IMR-90 (cell line): ENCODE measurements at places on chromosomes 3 and 15.
A peak's percentile ranks its signal among the peaks of the same experiment; 100 is the strongest.

DNA sequence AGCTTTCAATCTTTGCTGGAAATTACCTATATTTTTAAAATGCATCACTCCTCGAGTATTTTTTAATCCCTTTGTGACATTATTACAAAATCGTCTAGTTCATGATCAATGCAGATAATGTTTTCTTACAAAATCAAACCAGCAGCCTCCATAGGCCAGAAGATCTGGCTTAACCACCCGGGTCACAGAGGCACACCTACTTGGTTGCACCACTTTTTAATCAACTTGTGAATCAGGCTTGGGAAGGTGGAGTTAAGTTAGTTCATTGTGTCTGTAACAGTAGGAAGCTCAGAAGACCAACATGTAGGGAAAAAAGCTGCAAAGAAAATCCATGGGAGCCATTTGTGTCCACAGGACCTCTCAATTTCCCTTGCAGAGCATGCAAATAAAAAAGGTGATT is 148.0 kb downstream of the TP63 start:
- no peaks in the 10 kb centered on the region for H3K36me3 ChIP-seq
- H3K27ac ChIP-seq: no peak overlapping the region
- H3K4me3 ChIP-seq: no peak overlapping the region
- no peaks in the 10 kb centered on the region for H3K4me1 ChIP-seq
- no peak for DNase-seq

DNA sequence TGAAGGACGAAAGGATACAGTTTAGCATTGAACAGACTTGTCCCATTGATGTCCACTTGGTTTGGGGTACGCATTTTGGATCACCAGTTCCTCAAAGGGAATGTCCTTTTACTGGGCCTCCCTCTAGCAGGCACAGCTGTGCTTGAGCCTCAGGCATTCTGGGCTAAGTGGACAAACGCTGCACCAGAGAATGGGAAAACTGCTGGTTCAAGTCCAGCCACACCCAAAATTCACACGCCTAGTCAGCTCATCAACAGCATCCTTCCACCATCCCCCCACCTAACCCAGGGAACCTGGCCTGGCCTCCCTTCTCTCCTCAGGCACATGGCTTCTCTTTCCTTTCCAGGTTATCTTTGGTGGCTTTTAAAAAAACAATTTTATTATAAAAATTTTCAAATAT is 59.1 kb upstream of the ALDH1A3 start:
- no peak overlapping the region for H3K27ac ChIP-seq
- DNase-seq: no peak
- no peaks in the 10 kb centered on the region; the same call in 1 of the 2 replicates for H3K4me1 ChIP-seq
- H3K36me3 ChIP-seq: no peaks in the 10 kb centered on the region
- peaks cover 7% of the 10 kb centered on the region for H3K27me3 ChIP-seq

DNA sequence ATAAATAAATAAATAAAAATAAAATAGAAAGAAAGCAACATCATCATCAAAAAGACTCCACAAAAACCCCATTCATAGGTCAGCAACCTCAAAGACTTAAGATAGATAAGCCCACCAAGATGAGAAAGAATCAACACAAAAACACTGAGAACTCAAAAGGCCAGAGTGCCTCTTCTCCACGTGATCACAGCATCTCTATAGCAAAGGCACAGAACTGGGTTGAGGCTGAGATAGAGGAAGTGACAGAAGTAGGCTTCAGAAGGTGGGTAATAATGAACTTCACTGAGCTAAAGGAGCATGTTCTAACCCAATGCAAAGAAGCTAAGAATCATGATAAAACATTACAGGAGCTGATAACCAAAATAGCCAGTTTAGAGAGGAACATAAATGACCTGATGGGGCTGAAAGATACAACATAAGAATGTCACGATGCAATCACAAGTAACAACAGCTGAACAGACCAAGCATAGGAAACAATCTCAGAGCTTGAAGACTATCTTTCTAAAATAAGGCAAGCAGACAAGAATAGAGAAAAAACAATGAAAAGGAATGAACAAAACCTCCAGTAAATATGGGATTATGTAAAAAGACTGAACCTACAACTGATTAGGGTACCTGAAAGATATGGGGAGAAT is 26.4 kb downstream of the GNB5 start:
- peak; percentile 45 for DNase-seq
- H3K4me3 ChIP-seq: no peak overlapping the region
- peaks cover 4% of the 10 kb centered on the region; the same call in 1 of the 2 replicates for H3K36me3 ChIP-seq

- H3K27me3 ChIP-seq: no peaks in the 10 kb centered on the region
- no peak overlapping the region for H3K4me3 ChIP-seq
- peaks cover 3% of the 10 kb centered on the region; the same call in 1 of the 2 replicates for H3K4me1 ChIP-seq
- no peaks in the 10 kb centered on the region for H3K36me3 ChIP-seq
- no peak for DNase-seq
- no peak overlapping the region for H3K27ac ChIP-seq
Observed at GRCh38 chr3:115709093-115709492, 85.8 kb downstream of the GAP43 start.

GRCh38 chr3:180749796-180750195 is 70.5 kb upstream of the CCDC39 start:
- no peak overlapping the region for H3K4me3 ChIP-seq
- H3K27ac ChIP-seq: no peak overlapping the region
- no peaks in the 10 kb centered on the region for H3K4me1 ChIP-seq
- no peaks in the 10 kb centered on the region for H3K36me3 ChIP-seq
- H3K27me3 ChIP-seq: no peaks in the 10 kb centered on the region
- no peak for DNase-seq
